ENCODE measurements at places on chromosomes 2 and 18. TPM values are rescaled to one million over a fixed set of nuclear protein-coding genes. Genes with fewer than 3 reads are reported as not detected.

The AFF3 gene
- 0.75 TPM for polyA plus RNA-seq

- H3K4me3 ChIP-seq: peak within 1 kb of the TSS; percentile 100
- H3K27ac ChIP-seq: peak within 1 kb of the TSS; percentile 99
- H3K4me1 ChIP-seq: peaks cover 44% of the 10 kb centered on the region
- H3K36me3 ChIP-seq: no peaks in the 10 kb centered on the region
- DNase-seq: peak; percentile 100
- H3K27me3 ChIP-seq: no peaks in the 10 kb centered on the region
Measured at GRCh38 chr2:178480227-178481181, at the start of gene PLEKHA3. Gene PLEKHA3 (plus strand): TSS chr2:178480457. CDS start chr2:178480870, 413 bp downstream.

GRCh38 chr2:40554665-40555294 is 102.9 kb upstream of the SLC8A1 start:
- H3K27me3 ChIP-seq: no peaks in the 10 kb centered on the region
- H3K4me1 ChIP-seq: 0 out of 2 replicates have a peak, but pooled peaks cover 4% of the 10 kb centered on the region
- DNase-seq: peak; percentile 37
- H3K27ac ChIP-seq: no peak overlapping the region
- no peaks in the 10 kb centered on the region for H3K36me3 ChIP-seq

DNA sequence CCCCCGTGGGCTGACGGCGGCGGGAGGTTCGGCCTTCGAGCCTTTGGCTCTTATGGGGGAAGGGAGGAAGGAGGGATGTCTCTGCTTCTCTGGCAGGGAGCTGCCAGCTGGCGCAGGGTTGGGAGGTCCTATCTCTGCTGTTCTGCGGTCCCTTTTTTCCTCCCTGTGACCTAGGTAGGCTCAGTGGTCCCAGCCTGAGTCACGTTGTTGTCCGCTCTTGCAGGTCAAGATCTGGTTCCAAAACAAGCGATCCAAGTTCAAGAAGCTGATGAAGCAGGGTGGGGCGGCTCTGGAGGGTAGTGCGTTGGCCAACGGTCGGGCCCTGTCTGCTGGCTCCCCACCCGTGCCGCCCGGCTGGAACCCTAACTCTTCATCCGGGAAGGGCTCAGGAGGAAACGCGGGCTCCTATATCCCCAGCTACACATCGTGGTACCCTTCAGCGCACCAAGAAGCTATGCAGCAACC is 2.5 kb downstream of the DLX1 start:
- peak overlapping the region; percentile 92 for H3K27ac ChIP-seq
- DNase-seq: peak; percentile 63
- H3K36me3 ChIP-seq: no peaks in the 10 kb centered on the region
- peaks cover 10% of the 10 kb centered on the region for H3K27me3 ChIP-seq
- peaks cover 8% of the 10 kb centered on the region for H3K4me1 ChIP-seq

DNA sequence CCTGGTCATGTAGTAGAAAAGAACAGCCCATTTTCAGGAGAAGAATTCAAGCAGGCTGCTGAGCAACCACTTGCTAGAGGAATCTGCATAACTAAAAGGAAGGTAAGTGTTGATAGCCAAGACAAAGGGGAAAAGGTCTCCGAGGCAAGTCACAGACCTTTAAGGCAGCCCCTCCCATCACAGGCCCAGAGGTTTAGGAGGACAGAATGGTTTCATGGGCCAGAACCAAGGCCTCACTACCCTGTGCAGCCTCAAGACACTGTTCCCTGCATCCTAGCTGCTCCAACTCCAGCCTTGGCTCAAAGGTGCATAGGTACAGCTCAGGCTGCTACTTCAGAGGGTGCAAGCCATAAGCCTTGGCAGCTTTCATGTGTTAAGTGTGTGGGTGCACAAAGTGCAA is 238.6 kb upstream of the CYP26B1 start:
- peaks cover 5% of the 10 kb centered on the region for H3K36me3 ChIP-seq
- no peak overlapping the region for H3K27ac ChIP-seq
- no peak for DNase-seq
- no peaks in the 10 kb centered on the region for H3K4me1 ChIP-seq

GRCh38 chr2:197340591-197340990 is 30.0 kb upstream of the ANKRD44 start:
- H3K4me3 ChIP-seq: no peak overlapping the region
- no peak for DNase-seq
- H3K4me1 ChIP-seq: no peaks in the 10 kb centered on the region
- H3K27ac ChIP-seq: no peak overlapping the region
- H3K36me3 ChIP-seq: no peaks in the 10 kb centered on the region

All from GM23248 (cell line).